ENCODE measurements at places on chromosomes 2 and 18.

DNA sequence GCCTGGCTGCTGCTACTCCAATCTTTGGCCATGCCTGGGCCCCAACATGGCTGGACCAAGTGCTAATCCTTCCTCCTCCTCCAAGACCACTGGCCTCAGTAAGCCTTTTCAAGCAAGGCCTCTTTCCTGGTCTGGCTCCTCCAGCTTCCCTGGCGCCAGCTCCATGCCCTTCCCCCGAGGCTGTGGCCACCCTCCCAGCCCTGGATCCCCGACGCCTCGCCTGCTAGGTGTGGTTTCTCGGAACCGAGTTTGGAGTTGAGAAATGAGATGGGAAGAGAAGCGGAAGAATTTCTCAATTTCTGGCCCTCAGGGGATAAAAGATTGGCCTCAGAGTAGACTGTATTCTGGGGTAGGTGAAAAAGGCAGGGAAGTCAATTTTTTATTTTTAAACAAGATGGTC is 46.4 kb downstream of the ADCY3 start:
- DNase-seq = no peak

GRCh38 chr2:32820701-32821100 is 126.1 kb upstream of the LTBP1 start:
- no peak for DNase-seq

DNA sequence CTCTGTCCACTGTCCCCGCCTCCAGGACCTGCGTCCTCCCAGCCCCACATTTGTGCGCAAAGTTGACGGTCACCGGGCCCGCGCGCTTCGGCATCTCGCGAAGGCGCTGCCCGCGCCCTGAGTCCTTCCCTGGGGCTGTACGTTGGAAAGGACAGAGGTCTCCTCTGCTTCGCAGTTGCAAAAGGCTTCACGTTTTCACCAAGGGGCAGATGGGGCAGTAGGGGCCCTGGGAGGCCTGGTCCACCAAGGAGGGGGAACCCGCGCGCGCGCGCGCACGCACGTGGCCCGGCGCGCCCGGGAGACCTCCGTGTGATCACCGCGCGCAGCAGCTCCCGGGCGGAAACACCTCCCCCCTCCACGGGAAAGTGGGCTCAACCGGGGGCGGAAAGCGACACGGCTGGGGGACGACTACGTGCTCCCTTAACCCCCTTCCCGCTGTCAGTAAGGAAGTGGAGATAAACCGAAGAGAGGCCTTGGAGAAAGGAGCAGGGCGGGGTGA is 21.9 kb downstream of the TEX44 start:
- DNase-seq = peak; percentile 69

GRCh38 chr2:148582679-148583511 is 61.7 kb upstream of the EPC2 start:
- no peak for DNase-seq

DNA sequence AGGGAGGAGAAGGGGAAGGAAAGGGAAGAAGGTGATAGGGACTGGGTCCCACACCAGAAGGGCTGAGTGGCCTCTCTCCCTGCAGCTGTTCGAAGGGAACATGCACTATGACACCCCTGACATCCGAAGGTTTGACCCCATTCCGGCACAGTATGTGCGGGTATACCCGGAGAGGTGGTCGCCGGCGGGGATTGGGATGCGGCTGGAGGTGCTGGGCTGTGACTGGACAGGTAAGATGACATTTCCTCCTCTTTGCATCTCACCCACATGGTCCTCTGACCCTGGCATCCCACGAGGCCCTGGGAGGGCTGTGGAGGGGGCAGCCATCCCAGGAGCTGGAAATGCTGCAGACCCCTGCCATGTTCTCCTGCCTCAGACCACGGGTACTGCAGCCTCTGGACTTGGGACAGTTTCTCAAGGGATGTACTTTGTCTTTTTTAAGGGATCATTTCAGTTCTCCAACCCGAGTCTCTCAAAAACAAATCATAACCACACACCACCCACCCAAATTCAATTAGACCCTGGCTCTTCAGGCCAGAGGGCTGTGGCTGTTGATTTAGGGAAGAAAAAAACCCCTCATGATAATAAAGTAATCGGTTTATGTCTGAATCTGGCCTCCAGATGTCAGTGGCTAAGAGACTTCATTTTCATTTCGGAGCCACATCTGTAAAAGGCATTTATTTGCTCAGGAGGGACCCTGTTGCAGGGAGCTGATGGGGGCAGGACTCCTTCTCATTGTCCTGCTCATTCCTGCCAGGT is 63.5 kb downstream of the NRP2 start:
- peak; percentile 85 for DNase-seq

DNA sequence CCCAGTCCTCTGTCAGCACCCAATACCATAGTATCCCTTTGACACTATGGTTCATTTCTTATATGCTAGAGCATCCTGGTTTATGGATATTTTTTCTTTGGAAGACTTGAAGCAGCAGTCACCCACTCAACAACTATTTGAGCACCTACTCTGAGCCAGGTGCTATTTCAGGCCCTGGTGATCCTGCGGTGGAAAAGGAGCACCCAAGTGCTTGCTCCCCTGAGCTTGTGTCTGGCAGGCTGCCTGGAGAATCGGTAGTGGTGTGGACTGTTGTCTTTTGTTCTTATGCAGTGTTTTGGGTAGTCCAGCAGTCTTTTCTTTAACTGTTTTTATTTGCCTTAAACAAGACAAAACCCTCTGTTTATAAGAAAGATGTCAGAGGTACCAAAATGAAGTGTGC is 28.9 kb downstream of the NCK2 start:
- DNase-seq = no peak

- peak; percentile 42 for DNase-seq
Measured at GRCh38 chr18:58045242-58046092, 1.4 kb downstream of the NEDD4L start.

GRCh38 chr18:34738175-34738894 is 28.2 kb downstream of the DTNA start:
- DNase-seq = no peak

DNA sequence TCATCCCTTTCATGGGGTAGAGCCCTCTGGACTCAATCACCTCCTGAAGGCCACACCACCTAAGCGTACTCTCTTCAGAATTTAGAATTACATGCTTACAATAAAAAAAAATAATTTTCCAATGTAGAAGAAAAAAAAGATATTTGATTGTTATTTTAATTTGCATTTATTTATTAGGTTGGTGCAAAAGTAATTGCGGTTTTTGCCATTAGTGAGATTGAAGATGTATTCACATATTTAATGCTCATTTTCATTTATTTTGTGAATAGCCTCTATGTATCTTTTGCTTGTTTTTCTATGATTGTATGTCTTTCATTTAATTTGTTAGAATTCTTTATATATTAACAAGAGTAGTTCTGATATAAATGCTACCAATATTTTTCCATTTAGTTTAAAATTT is 220.5 kb downstream of the RND3 start:
- DNase-seq = no peak

GRCh38 chr2:201220102-201220570 is 37.2 kb downstream of the CASP10 start:
- DNase-seq = peak; percentile 27

DNA sequence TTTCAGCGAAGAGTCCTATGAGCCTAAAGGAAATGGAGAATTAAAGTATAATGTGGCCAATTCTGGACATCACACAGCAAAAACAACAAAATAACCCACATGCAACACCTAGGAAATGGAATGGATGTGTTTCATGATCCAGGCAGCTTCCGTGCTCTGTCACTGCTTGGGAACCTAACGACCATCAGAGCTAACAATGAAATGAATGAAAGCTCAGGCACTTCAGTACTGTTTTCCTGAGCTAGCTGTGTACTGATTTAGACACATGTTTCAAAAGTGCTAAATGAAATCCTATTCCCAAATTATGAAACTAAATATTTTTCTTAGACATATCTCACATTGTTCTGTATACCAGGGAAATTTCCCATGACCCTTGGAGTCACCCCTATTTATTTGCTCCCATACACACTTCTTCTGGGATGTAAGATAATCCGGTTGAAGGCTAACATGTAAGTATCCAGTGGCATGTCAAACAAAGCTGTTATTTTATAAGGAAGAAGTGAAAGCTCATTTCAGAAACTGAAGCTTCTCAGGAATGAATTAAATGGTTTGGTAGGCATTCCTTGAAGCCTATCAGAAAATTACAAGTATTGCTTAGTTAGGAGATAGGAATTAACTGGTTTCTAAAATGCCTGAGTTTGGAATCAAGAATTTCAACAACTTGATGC is 108.5 kb upstream of the RND3 start:
- DNase-seq = no peak

DNA sequence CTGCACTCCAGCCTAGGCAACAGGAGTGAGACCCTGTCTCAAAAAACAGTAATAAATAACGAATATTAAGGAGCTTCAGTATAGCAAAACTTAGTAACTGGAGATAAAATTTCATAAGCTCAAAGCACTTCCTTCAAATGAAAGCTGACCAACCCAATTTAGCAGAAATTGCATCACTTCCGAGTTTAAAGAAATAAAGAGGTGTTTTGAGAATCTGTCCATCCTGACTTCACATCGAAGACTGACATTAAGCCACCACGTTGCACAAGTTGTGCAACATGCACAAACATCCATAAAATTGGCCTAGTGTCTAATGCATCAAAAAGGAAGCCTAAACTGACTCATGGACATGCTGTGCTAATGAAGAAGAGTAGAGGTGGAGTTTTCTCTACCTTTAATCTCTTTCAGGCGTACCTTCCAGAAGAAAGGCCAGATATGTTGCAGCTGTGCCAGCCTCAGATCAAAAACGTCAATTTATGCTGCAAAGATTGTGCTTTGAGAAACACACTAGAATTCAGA is 7.7 kb upstream of the DSG3 start:
- no peak for DNase-seq

DNA sequence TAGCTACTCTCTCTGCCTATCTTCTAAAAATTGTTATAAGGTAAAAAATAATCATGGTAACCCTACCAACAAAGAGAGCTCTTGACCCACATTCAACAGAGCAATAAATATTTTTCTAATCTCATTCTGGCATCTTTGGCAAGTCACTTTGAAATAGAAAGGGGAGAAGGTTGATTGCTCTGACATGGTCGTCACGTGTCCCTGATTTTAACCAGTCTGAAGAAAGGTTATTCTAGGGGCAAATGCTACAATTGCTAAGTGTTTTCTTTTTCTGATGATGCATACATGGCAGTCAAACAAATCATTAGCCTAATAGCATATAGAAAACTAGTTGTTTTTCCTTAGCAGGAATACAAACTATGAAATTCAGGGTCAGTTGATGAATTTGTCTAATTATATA is 153.3 kb upstream of the MAP3K20 start:
- DNase-seq = no peak

GRCh38 chr2:95269036-95269680 is 5.1 kb upstream of the PROM2 start:
- DNase-seq = no peak

GRCh38 chr2:40371525-40372282 is 80.2 kb downstream of the SLC8A1 start:
- peak; percentile 24 for DNase-seq

- no peak for DNase-seq
Measured at GRCh38 chr18:31954349-31954748, 11.4 kb upstream of the TRAPPC8 start.

DNA sequence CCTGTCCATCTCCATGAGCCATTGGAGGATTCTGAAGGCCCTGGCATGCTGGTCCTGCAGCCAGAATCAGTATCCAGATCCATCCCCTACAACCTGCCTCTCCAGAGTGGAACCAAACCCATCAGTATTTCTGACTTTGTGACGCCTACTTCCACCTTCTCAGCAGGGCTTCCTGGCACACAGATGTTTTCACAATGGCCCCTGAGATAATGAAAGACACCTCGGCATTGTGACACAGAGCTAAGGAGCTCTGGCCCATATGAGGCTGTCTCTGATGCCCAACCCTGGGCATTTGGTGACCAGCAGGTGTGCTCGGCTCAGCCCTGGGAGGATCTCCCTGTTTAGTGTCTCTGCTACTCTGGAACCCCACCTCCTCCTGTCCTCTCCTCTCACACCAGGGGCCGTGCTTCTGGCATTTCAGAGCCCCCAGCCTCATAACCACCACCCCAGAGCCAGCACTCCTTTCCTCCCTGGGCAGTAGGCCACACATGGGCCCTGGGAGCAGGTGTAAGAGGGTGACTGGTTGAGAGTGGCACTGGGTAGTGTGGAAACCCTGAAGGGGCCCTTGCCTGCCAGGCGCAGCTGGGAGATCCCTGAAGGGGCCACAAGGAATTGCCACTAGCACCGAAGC is 38.2 kb downstream of the FOSL2 start:
- DNase-seq = no peak

GRCh38 chr18:35324926-35325655 is 19.1 kb downstream of the ZNF24 start:
- DNase-seq = no peak

GRCh38 chr2:154692927-154693326 is 5.6 kb upstream of the KCNJ3 start:
- no peak for DNase-seq

DNA sequence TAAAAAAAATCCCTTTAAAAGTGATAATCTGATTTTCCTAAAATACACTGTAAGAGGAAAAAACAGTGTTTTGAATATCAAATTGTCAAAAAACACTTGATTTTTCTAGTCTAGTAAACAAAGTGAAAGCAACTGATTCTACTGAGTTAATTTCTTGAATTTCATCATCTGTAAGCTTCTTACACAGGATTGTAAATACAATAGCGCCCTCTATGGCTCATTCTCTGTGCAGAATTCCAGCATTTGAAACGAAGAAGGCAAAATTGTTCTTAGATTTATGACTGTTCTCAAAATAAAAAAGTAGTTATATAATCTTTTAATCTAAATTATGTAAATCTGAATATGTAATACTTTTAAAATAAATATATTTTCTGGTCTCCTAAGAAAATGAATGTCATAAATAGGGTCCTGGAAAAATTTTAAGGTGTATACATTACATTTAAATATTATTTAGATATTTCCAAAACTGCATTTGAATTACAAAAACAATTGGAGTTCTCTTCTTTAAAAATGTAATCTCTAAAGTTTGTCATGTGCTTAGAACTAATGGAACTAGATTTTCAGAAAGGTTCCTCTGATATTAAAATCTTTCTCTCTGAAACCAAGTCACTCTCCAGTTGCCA is 176.9 kb upstream of the MC4R start:
- DNase-seq = peak; percentile 43

GRCh38 chr2:84033347-84033974 is 425.6 kb downstream of the SUCLG1 start:
- DNase-seq = no peak

DNA sequence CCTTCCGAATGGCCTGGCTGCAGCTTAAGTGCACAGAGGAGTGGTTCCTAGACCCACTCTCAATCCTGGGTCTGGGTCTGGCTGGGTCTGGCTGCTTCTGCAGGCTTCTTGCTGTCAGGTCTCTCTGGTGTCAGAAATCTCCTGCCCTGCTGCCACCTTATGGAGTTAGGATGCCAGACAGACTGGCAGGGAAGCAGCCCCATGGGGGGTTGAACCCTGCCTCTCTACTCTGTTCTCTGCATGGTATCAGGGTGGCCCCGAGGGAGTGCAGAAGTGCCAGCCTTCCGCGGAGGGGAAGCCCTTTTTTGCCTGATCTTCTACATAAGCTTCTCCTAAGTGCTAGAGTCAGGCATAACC is 89.4 kb downstream of the ZCCHC2 start:
- DNase-seq = no peak

GRCh38 chr2:170822290-170823087 is 5.8 kb downstream of the GAD1 start:
- DNase-seq = peak; percentile 79
